Kidney tubule cell (primary cell): ENCODE measurements at places on chromosomes 5 and 9.

- DNase-seq = no peak
These were observed 36.3 kb upstream of the GCNT4 start for GRCh38 chr5:75088648-75089047.

DNA sequence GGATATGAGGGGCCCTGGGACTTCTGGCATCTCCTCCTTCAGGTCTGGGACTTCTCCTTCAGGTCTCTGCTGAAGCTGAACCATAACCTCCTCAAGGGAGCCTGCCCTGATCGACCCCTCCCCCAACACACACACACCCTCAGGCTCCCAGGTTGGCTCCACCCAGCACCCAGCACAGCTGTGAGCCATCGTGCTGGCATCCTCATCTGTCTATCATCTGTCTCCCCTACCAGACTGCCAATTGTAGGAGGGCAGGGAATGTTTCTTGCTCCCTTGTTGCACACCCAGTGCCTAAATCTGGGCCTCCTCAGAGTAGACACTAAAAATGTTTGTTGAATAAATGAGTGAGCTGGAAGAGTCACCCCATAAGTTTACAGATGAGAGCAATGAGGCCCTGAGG is 71.4 kb downstream of the LRSAM1 start:
- peak; percentile 91 for DNase-seq

DNA sequence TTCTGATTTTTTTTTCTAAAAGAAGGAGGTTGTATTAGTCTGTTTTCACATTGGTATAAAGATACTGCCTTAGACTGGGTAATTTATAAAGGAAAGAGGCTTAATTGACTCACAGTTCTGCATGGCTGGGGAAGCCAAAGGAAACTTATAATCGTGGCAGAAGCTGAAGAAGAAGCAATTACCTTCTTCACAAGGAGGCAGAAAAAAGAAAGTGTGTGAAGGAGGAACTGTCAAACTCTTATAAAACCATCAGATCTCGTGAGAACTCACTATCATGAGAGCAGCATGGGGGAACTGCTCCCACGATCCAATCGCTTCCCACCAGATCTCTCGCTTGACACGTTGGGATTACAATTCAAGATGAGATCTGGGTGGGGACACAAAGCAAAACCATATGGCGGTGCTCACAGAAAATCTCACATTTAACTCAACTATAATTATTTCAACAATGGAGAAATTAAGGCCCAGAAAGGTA is 27.1 kb downstream of the DPYSL3 start:
- peak; percentile 40 for DNase-seq

GRCh38 chr5:82886911-82887310 is 190.3 kb downstream of the TMEM167A start:
- peak; percentile 79 for DNase-seq

DNA sequence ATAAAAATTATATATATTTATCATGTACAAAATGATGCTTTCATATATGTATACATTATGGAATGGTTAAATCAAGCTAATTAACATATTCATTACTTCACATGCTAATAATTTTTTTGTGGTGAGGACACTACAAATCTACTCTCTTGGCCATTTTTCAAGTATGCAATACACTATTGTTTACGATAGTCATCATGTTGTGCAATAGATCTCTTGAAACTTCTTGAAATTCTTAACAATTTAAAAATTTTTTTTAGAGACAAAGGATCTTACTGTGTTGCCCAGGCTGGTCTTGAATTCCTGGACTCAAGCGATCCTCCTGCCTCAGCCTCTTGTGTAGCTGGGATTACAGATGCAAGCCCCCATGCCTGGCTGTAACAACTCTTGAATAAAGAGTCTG is 45.2 kb upstream of the SHOC1 start:
- DNase-seq = no peak

DNA sequence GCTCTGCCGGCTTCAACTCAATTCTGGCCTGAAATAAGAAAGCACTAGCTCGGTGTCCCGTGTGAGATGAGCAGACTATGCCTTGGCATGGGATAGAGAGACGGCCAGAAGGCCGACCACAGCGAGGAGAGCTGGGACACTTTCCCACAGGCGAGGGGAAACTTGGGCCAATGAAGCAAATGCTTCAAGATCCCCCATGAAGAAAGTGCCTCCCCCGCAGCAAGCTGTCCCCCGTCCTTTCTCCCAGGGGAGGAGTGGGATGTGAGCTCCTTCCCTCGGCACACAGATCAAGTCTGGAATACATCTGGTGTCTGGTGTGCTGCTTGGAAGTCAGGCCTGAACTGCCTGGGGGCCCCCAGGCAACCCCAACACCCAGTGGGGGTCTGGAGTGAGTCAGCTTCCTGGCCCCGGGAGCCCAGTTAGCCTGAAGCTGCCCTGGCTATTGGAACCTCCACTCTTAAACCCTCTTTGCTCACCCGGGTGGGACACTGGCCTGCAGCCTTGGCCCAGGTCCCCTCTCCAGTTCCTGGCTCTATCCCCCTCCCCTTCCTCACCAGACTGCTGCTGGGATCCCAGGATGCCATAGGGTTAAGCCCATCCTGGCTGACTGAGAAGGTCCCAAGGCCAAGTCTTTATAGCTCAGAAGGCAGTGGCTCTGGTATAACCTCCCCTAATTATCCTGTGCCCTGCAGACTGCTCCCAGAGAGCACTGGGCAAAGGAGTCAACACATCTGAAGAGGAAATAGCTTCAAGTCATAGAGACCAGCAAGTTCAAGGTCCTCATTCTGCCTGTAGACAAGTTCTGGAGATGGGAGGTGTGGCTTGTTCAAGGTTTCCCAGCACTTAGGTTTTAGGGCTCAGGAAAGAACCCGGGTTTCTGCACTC is 205.3 kb downstream of the TTLL11 start:
- no peak for DNase-seq

- DNase-seq = no peak
These were observed 12.0 kb downstream of the HIGD2A start for GRCh38 chr5:176400382-176401156.

GRCh38 chr9:127763918-127764384 is 14.5 kb downstream of the SH2D3C start:
- no peak for DNase-seq

GRCh38 chr5:106698169-106698568 is 972.6 kb downstream of the EFNA5 start:
- DNase-seq = no peak

DNA sequence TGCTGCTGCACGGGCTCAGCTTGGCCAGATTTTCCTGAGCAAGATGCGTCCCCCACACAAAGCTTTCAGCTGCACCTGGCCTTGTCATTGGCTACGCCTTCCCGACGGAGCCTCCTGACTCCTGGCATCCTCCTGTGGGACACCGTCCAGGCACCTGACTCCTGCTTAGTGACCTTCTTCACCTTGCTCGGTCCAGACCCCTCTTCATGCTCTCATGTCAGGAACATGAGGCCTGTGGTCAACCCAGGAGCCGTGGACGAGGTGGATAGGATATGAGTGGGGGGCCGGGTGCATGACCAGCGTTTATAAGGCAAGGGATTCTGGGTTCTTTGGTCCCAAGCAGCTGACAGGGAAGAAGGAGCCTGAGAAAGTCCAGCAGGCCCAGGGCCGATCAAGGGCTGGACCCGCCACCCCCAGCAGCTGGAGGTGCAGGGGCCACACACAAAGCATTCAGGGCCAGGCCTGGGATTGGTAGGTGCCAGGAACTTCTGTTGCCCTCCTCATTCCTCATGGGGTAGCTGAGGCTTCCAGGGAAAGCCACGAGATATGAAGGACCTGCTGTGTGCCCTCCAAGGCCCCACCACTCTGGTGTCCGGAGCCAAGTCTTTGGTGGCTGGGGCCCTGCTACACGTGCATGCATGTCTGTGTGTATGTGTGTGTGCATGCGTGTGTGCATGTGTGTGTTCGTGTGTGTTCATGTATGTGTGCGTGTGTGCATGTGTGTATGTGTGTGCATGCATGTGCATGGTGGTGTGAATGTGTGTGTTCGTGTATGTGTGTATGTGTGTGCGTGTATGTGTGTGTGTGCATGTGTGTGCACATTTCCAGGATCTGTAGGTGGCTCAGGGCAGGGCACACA is 34.9 kb downstream of the SLC6A3 start:
- no peak for DNase-seq

DNA sequence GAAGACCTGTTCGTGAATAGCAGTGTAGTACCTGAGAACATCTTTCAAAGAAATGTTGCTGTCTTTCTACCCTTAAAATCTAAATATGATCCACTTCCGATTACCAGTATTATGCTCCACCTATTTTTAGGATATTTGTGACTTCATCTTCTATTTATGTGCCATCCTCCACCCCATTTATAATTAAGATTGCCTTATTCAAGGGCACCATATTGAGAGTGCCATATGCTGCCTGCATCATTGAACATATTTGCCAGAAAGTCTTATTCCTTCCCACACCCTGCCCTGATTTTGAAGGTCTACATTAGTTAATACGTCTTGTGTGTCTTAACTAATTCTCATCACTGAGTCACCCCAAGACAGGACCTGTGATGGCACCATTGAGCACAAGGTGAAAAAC is 1076.7 kb downstream of the CDH12 start:
- DNase-seq = no peak

- peak; percentile 71 for DNase-seq
These were observed 15.5 kb downstream of the ATOX1 start for GRCh38 chr5:151742870-151743294.

- DNase-seq = peak; percentile 47
These were observed 132.5 kb downstream of the HSD17B3 start for GRCh38 chr9:96169484-96169883.

DNA sequence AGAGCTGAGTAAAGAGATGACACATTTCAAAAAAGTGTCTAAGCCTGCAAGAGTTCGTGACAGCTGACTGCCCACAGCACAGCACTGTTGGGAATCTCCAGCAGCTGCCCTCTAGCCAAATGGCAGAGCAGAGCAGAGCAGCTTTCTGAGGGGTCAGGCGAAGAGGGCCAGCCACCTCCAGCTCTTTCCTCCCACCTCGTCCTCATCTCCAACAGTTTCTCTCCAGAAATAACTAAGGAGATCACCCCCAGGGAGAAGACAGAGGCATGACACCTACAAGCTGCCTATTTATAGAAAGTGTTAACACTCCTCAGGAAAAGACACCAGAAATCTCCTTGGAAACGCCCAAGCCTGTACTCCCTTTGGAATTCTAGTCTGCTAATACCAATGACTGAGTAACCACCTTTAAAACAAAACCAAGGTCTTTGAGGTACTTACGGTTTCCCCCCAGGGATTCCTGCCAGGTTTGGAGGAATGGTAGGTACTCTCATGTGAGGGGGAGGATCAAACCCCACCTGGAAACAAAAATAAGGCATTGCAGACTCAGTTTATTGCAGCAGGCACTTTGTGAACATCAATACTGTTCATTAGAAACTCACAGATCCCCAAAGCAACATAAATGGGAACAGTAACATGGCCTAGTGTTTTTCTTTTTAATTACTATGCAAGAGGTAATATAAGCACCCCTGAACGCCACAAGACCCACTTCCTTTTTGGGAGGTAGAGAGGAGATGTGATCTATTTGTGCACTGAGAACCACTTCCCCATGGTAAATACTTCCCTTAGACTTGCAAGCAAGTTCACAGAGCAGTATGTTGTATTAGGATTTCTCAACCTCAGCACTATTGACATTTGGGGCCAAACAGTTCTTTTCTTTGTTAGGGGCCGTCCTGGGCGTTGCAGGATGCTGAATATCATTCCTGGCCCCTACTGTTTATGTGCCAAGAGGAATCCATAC is 79.3 kb downstream of the TLE1 start:
- DNase-seq = peak; percentile 89

- DNase-seq = no peak
These were observed 12.3 kb downstream of the TLE4 start for GRCh38 chr9:79583952-79584654.

DNA sequence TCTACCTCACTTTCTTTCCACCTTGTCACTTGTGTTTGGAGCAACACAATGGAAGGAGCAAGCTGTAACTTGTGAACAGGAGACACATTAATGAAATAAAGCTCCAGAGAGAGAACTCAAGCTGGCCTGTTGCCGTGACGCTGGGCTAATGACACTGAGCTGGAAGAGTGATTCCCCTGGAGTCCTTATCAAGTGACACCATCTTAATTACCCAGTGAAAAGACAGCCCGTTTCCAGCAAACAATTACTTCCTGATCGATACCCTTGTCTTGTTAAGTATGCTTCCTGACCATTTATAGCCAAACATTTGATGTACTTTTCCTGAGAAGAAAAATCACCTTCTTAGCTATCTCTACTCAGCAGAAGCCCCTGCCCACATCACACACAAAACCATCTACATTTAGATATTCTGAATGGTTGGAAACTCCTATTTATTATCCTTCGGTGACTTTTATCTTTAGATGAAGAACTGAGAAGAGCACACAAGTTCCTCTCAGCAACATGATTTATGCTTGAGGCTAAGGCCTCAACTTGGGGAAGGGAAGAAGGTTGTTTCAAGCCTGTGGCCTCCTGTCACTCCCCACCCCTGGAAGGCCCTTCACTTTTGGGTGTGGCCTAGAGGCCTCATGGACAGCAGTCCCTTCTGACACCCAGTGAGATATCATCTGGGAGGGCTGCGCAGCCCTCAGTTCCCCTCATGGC is 34.1 kb downstream of the CRHBP start:
- DNase-seq = no peak

GRCh38 chr5:89055015-89055694 is 172.2 kb upstream of the MEF2C start:
- DNase-seq = no peak

- no peak for DNase-seq
These were observed 256.4 kb upstream of the IRX1 start for GRCh38 chr5:3339092-3339797.
